ENCODE measurements at places on chromosomes 5 and 9.

GRCh38 chr5:44603496-44604272 is 205.1 kb upstream of the MRPS30 start:
- no peak for DNase-seq

DNA sequence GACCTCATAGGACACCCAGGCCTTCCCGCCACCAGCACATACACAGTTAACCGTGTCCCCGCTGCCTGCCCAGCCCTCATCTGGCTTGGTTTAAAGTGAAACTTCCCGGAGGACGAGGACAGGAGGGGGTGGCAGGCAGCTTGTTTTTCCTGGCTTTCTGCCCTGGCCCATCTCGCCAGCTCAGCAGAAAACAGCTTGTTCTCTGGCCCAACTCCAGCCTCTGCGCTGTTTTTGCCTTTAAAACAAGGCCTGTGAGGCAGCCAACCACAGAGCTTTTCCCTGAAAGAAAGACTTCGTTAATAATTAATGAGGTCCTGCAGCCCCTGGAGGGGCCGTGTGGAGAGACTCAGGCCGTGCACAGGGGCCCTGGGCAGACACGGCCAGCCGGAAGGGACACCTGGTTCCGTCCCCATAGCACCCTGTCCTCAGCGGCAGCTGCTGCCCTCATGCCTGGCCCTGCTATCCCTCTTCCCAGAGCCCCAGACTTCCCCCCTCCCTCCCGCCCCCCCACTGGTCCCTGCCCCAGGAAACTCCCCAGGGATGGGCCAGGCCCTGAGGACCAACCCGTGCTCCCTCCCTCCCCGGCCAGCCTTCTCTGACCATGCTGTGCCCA is 108.7 kb downstream of the RXRA start:
- no peak for DNase-seq

- DNase-seq = no peak
These were observed 9.9 kb downstream of the STC2 start for GRCh38 chr5:173318330-173318729.

DNA sequence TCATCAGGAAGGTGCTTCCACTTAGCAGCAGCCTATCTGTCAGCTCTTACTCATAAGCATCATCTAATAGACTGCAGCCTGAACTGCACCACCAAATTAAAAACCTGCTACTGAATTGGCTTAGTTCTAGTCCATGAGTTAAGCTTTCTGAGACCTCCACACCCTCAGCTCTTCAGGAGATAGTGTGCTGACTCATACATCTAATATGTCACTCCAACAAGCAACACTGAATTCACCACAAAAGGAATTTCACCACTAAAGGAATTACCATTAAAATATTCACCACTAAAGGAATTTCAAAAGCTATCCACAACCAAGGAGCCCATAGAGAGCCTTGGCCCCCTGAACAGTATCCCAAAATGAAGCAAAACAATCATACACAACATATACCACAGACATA is 418.5 kb upstream of the RORB start:
- no peak for DNase-seq

- no peak for DNase-seq
These were observed 1896.9 kb upstream of the CDH6 start for GRCh38 chr5:29296548-29296947.
